Cortex of kidney (tissue), 1 donor: ENCODE measurements at places on chromosomes 6 and 20.

GRCh38 chr6:120646101-120646500 is 688.2 kb downstream of the TBC1D32 start:
- DNase-seq, result no peak

GRCh38 chr6:11711003-11711983 is 67.3 kb downstream of the ADTRP start:
- no peak for DNase-seq

DNA sequence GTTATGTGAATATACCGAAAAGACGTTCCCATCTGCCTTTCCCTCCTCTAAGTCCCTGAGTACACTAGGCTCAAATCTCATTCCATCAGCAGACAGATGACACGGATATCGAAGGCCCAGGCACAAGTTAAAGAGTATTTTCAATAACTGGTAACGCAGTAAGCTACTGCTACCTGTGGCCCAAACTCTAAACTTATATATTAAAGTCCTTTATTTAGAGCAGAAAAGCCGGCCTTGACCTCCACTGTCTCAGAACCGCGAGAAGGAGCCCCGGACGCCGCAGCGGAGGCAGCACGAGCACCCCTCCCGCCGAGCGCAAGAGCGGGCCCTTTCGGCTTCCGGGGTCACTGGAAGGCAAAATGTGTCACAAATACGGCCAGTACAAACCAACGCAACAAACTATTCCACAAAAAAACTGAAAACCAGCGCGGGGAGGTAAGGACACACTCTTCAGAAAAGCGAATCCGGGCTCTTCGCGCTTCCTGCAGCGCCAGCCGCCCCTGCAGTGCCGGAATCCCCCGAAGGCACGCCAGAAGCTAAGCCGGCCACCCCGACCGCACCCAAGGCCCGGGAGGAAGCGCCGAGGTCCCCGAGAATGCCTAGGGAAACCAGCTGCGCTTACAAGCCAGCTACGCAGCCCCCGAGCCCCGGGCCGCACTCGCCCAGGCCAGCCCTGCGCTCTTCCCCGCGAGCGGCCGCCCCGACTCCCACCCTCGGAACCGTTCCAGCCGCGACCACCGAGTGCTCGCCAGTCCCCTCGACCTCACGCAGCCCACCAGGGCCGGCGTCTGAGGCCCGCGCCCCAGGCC is 681 bp downstream of the DIDO1 start:
- no peak for DNase-seq

DNA sequence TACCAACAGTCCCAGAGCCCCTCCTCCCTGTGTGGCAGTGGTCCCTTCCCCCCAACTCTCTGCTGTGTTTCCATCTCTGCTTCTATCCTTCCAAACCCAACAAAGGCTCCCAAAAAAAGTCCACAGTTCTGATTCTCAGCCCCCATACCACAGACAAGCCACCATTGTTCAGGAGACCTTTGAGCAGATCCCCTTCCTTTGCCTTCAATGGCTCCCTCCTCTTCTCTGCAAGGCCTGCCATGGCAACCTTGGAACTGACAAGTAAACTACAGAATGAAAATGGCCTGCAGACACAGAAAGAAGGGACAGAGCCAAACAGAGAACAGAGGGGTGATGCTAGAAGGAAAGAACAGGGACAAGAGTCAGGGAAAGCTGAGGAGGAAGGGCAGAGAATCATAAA is 23.2 kb downstream of the OR2H2 start:
- DNase-seq, result no peak

GRCh38 chr6:89974834-89975233 is 80.6 kb downstream of the GJA10 start:
- no peak for DNase-seq

DNA sequence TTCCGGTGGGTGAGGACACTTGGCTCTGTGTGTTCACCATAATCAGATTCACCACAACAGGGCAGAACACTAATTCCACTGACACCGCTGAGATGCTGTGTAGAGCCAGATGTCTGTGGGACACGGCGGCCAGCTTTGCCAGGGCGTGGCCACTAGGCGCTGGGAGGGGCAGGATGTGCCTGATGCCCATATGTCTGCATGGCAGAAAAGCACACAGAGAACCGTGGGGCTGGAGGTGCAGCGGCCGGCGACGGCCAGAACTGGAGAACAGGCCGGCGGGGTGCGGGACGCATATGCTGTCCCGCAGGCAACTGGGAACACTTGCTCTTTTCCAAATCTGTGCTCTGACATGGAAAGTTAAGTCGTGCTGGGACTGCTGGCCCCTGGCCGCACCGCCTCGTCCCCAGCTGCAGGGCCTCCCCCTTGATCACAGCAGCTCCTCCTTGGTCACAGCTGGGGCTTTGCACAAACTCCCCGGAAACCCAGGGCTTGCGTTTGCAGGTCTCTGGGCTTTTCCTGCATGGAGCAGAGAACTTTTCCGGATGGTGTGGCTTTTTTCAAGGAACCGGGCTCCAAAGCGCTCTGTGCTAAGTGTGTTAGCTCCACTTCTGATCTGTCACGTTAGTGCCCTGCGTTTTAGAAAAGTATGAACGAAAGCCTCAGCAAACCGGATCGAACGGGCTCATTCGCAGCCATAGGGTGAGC is 31.1 kb downstream of the NTSR1 start:
- no peak for DNase-seq

DNA sequence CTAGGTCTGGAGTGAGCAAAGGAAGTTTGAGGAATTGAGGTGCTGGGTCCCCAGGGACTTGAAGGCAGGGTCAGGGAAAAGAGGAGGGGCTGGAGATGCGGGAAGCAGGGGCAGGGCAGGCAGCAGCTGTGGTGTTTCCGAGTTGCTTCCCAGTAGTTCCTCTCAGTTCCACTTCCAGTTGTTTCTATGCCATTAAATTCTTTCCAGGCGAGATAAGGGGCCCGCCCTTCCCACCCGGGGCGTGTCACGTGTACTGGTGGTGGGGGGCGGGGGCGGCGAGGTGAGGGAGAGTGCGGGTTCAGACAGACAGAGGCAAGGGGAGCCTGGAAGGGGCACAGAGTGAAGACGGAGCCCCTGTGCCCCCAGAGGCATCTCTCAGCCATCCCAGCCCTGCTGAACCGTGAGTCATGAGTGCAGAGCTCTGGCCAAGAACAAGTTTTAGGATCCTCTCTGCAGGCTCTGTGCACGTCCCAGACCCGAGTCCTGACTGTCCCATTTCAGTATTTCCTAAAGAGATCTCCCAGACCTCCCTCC is 977 bp downstream of the TNXB start:
- no peak for DNase-seq

DNA sequence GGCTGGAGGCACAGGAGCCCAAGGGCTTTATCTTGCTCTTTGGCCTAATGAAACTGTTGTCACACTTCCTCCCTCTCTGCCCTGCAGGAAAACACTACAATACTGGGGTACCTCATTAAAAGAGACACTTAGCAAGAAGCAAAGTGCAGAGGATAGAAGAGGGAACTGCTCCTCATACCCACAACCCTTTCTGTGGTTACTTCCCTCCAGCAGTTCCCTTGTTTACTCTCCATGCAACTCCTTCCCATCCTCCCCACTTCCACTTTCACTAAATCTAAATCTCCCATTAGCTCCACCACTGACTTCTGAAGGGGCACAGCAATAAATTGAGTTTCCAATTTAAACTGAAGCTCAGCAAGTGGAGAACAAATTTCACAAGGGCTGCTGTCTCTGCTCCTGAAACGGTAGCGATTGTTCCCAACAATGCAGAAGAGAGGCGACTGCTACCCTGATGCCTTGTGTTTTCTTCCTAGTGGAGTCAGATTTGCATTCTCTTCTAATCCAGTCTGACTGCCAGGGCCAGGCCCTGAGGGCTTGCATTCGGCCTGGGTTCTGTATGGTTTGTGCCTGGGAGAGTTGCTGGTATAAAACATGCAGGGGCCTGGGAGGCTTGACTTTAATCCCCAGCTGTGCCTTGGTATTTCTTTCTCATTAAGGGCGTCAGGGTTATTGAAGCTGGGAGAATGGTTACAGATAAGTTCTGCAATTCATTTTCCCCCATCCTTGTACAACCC is 454.7 kb downstream of the TFAP2B start:
- DNase-seq, result no peak

DNA sequence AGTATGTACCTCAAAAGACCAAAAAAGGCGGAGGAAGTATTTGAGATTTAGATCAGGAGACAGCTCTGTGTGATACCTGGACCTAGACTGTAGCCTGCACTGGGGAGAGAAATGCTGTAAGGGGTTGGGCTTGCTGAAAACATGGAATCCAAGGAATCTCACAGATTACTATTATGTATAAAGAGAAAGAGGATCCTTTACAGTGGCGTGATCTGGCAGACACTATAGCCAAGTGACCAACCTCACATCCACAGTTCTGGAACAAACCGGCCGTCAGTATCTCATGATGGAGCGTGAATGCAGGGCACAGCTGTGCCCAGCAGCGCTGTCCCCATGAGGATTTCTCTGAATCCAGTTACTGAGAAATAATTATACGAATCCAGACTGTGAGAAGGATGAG is 12.3 kb downstream of the DDX27 start:
- no peak for DNase-seq

- no peak for DNase-seq
These were observed 129.6 kb upstream of the DOK5 start for GRCh38 chr20:54345821-54346220.

DNA sequence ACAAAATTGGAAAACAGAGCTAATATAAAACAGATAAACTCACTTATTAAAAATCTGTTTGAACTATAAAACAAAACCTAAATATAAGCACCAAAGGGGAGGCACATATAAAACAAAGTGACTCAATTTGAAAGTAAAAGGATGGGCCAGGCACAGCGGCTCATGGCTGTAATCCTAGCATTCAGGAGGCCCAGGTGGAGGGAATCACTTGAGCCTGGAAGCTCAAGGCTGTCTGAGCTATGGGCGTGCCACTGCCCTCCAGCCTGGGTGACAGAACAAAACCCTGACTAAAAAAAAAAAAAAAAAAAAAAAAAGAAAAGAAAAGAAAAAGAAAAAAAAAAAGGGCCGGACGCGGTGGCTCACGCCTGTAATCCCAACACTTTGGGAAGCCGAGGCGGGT is 31.1 kb upstream of the SMAP1 start:
- DNase-seq, result no peak

GRCh38 chr6:123210645-123211044 is 214.6 kb downstream of the CLVS2 start:
- DNase-seq, result no peak

- DNase-seq, result no peak
These were observed 4.2 kb downstream of the SASH1 start for GRCh38 chr6:148346681-148347440.

- DNase-seq, result no peak
These were observed 1.3 kb downstream of the BPIFA2 start for GRCh38 chr20:33169176-33169794.

GRCh38 chr20:35510951-35511735 is 18.3 kb downstream of the C20orf173 start:
- no peak for DNase-seq

DNA sequence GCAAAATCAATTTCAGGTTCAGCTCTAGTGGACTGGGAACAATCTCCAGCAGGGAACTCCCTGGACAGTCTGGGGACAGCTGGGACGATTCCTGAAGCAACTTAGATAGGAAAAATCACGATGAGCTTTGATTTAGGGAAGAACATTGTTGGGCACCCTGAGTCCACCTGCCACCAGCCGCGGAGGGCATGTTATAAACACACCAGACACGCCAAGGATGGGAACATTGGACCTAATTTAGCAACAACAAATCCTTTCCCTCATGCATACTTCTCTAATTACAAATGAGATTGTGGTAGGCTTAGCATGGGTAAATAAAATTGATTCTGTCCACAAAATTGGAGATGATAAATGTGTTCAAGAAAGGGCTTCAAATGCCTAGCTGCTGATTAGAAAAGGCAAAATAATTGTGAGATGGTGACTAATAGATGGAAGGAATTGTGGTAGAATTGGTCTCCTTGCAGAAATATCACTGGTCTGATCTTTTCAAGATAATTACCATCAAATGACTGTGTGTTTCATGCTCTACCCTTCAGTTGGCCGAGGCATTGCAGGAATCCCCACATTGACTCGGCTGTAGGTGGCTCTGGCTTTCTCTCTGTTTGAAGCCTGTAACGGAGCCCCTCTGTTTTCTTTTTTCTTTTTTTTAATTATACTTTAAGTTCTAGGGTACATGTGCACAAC is 6.1 kb upstream of the NANP start:
- no peak for DNase-seq
